ENCODE measurements at places on chromosomes 5 and 9.

- DNase-seq, result no peak
Observed at GRCh38 chr5:634191-634590, 22.1 kb downstream of the CEP72 start.

GRCh38 chr5:158530115-158530514 lies 569.6 kb downstream of the EBF1 start:
- no peak for DNase-seq

DNA sequence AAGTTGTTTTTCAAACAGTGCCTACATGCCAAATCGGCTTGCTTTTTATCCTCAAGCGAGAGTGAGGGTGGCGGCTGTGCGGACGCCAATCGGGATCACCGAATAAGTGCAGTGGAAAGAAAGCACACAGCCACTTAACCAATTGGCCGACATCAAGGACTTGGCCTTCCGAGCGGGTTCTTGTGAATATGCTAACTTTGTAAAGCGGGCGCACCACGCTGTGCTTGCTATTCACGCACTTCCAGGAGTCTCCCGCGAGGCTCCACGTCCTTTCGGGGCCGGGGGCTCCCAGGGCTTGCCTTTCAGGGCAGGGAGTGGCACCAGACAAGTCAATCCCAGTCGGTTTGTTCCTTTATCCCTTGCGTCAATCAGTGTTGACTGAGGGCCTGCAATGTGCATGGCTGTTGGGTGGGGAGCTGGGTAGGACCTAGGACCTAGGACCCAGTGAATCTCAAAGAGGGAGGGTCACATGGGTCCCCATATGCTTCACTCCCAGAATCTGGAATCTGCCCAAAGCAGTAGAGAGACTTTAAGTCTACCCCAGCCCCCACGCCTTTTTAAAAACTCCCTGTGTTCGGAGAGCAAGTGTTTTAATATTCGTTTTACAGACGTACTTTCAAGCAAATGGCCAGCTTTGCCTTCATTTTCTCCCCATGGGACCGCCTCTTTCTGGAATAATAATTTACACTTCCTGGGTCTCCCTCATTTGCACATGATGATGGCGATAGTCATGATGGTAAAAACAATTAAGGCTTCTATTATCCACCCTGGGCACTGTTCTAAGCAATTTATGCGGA lies 2.0 kb upstream of the GCNT4 start:
- DNase-seq, result peak; percentile 81

DNA sequence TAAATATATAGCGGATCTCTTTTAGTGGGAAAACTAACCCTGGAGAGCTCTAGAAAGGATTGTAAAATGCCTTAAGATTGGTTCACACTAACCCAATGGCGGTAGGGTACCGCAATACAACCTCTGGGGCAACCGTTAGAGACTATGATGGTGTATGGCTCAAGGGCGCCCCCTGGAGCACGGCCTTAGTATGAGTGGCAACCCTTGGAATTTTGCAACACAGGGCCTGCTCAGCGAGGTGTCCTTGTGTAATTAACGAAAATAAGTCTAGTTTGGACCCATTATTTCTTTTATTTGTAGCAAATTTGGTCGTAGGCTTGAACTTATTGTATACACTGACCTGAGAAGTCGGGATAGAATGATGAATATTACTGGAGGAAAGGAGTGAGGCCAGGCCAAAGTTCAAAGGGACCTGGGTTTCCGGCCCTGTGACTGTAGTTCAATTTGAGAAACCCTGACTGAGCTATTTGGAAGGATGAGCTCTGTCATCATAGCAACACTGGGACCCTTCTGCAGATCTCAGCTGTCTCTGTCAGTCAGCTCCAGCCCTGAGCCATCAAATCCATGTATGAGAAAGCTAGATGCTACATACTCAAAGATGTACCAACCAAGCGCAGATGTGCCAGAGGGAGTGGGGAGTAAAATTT lies 54.8 kb downstream of the CAMK4 start:
- peak; percentile 79 for DNase-seq

DNA sequence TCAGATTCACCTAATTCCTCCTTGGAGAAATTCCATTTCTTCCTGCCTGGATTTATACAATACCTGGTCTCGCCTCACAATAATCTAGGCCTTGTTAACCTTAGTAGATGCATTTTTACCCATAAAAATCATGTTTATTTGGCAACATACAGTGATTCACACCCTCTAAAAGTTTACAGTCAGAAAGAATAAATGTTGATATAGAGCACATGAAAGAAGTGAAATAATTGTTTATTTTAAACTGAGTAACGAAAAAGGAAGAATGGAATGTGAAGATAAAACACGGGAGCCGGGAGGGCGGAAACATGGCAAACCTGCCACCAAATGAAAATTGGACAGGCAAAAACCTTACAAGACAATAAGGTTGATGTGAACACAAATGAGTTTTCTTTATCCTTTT lies 28.9 kb upstream of the KCNN2 start:
- no peak for DNase-seq

DNA sequence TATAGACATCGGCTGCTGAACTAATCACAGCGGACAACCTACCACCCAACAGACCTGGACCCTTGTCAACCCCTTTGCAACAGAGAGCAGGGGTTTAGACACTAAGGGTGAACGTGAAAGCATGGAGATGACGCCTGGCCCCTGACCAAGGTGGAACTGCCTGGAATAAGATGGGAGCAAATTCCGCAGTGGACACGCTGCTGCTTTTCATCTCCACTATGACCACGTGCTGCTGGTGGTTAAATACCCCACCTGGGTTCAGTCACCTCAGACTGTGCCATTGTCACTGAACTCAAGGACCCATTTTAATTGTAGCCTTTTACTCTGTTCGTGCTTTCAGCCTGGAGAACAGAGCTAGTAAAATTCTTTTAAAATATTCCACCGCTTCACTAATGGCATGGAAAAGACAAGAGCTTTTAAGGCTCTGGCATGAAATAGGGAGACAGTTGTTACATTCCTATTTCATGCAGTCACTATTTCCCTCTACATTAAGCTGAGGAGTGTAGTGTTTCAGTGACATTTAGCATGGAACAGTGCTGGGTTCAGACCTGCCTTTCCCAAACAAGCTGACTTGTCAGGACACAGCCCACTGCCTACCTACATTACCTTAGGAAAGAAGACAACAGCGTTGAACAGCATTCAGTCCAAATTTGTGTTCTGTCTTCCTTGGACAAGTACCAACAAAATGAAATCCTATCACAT lies 96.8 kb downstream of the ANKRD18B start:
- peak; percentile 90 for DNase-seq

- DNase-seq, result no peak
Observed at GRCh38 chr9:130039528-130040147, 3.4 kb downstream of the FNBP1 start.

GRCh38 chr9:81737871-81738507 lies 48.6 kb upstream of the TLE1 start:
- DNase-seq, result no peak

DNA sequence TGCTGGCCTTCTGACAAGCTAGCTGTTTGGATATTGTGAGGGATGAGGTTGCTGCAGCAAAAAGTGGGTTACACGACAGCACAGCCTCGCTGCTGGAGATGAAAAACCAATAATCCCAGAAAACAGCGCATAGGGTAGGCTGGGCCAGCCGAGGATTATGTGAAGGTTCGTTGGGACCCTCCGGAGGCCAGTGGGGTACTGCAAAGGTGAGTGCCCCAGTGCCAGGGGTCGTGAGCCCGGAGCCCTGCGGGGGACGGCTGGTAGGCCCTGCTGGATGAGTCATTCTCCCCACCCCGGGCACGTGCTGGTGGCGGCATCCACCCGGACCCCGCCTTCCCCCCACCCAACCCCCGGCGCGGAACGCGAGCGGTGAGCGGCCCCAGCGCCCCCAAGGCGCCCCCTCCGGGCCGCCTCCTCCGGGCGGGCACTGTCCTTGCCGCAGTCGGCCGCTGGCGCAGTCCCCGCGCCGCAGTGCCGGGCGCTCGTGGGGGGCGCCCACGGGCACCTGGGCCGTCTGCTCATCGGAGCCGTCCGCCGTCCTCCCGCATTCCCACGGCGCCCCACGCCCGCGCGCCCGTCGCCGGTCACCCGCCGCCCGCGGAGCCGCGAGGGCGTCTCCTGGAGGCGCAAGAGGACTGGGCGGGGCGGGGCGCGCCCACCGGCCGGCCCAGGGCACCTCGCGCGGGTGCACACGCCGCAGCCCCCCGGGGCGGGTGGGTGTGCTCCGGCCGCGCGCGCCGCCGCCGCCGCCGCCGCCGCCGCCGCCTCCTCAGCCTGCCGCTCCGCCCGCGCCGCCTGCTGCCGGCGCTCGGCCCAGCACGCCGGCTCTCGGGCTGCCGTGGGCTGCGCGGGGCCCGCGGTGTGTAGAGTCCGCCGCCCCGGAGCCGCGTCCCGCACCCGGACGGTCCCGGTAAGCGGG lies at the start of gene PHF24:
PHF24 (plus strand) TSS at position 794 of the 919 bp plus-strand sequence. CDS start 13,014 bp downstream, outside the sequence.
- DNase-seq, result peak; percentile 63

GRCh38 chr5:122259995-122260394 lies 52.0 kb upstream of the SNCAIP start:
- peak; percentile 81 for DNase-seq

DNA sequence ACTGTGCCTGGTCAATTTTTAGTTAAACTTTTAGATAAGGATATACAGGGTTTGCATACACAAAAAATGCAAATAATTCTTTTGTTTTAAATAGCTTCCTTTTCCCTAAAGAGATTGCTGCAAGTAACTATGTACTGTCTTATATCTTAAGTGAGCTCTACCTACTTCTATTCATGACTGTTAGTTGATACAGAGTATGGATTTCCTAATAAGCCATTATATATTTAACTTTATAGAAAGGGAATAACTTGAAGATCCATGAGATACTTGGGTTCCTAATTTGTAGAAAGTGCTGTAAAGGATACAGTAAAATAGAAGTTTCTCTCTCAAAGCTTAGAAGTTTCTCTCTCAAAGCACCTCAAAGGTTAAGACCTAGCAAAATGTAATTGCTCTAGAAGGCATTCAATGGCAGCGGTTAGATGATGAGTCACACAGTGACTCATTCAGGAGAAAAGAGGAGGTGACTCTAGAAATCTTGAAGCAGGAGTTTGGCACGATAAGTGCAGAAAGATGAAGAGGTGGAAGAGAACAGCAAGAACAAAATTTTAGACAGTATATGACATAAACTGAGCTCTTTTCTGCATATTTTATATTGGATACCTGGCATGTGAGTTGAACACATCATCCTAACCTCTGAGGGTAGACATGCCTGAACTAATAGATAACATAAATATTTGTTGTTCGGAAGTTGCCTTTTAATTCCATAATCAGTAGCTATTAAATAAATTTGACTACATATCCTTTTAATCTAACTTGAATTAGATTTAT lies 5.5 kb upstream of the DNAJC21 start:
- DNase-seq, result peak; percentile 73

DNA sequence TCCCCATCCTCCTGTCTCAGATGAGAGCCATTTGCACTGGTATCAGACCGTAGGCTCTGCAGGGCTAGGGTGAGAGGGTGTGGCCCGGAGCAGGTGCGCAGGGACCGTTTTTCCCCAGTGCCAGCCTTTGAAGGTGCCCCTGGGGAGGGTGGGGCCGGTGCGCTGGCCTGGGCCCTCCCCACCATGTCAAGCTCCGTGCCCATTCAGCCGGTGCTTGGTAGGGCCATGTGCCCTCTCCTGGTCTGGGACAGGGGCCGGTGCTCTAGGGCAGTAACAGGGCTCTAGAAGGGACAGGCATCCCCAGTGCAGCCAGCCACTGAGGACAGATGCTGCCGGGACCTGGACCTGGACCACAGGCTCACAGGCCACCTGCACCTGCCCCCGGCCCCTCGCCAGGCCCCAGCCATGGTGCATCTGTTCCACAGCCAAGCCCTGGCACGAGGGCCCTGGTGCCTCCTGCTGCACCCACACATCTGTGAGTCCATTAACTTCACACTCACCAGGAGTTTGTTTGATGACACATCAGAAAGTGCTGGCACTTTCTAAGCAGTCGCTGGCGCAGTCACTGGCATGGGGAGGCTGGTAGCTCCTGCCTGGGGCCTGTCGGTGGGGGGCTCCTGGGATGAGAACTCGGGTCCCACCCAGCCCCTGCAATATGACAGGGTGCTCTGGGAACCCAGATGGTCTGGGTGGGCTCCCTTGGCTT lies 5.0 kb upstream of the QRFP start:
- DNase-seq, result no peak

- no peak for DNase-seq
Observed at GRCh38 chr5:10747678-10748622, 13.1 kb downstream of the DAP start.

GRCh38 chr5:110269478-110270142 lies 456.9 kb downstream of the TMEM232 start:
- no peak for DNase-seq

DNA sequence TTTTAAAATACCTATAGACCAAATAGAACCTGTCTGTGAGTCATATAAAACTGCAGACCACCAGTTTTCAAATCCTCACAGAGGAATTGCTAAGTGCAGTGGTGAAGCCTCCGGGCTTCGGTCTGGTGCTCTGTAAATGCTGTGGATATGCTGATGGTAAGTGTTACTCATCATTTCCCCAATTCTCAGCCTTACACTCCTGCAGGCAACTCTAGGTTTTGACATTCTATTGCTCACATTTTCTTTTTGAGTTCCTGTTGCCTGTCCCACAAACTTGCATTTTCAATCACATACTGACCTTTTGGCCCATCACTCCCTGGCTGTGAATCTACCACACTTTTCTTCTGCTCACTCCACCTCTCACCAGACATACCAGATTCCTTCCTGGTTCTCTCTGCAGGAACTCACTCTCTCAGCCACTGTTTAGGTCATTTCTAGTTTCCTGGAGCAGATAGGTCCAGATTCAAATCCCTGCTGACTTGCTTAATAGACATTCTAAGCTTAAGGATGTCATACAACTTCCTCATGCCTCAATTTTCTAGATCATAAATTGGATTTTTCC lies 192.9 kb downstream of the RAB3C start:
- DNase-seq, result no peak

DNA sequence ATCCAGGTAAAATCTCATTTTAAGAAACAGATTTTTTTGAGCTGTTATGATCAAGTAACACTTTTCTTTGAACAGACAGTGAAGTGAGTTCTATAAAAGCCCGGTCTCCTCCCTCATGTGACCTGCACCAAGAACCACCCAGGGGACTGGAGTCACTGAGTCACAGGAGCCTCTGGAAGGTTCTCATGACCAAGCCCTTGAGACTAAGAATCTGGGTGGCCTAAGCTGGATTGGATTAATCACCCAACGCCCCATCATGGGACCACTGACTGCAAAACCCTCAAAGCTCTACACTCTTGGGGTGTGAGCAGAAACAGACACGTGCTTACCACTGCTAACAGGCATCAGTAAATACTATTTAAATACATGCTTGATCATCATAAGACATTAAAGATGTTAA lies 48.4 kb downstream of the SECISBP2 start:
- no peak for DNase-seq

DNA sequence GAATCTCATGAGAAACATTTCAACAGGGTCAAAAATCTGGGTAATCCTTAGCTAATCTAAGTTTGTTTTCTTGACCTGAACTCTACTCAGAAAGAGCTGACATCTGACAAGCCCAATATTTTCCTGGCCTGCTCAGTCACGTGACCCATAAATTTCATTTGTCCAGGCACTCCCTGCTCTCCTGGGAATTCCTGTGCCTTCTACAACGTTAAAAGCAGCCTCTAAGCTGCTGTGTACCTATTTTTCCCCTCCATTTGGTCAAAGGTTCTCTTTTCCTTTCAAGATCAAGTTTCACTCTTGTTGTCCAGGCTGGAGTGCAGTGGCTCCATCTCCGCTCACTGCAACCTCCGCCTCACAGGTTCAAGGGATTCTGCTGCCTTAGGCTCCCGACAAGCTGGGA lies 148.8 kb upstream of the ABCA1 start:
- DNase-seq, result no peak

- no peak for DNase-seq
Observed at GRCh38 chr9:35687306-35687705, 2.4 kb downstream of the TPM2 start.

Measured in islet precursor cell (in vitro differentiated cells).